Caki2 (cell line): ENCODE measurements at places on chromosomes 7 and 10.

DNA sequence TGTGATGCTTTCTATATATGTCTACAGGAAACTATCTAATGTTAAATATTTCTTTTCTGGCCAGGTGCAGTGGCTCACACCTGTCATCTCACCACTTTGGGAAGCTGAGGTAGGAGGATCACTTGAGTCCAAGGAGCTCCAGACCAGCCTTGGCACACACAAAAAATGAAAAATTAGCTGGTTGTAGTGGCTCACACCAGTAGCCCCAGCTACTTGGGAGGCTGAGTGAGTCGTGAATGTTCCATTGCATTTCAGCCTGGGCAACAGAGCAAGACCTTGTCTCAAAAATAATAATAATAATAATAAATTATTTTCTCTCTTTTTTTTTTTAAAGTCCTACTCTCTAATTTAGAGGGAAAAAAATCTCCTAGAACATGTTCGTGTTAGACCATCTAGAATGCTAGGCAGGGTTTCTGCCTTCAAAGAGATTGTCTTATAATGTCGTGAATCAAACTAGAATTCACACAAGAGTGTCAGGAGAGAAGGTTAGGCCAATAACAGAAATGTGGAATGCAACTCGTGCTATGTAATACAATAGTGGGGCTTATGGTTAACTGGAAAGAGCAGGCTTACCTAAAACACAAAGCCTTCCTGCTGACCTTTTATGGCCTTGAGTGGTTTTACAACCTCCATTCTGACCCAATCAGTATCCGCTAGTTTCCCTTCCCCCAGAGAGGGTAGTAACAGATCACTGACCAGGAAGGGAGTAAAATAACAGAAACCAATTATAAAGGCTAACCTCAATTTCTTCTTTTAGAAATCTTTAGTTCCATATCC lies 46.3 kb downstream of the MYOF start:
- DNase-seq, result peak; percentile 91

- DNase-seq, result no peak
These were observed 15.6 kb upstream of the CLDN12 start for GRCh38 chr7:90387470-90388240.

- no peak for DNase-seq
These were observed 149.4 kb downstream of the GRM3 start for GRCh38 chr7:86793136-86793535.

- no peak for DNase-seq
These were observed 471.8 kb downstream of the PLXDC2 start for GRCh38 chr10:20288060-20288459.

- DNase-seq, result no peak
These were observed 68.9 kb downstream of the PFKFB3 start for GRCh38 chr10:6271663-6272062.

GRCh38 chr7:87709258-87709657 lies 81.1 kb downstream of the RUNDC3B start:
- DNase-seq, result no peak

GRCh38 chr10:50541921-50542320 lies 81.8 kb downstream of the SGMS1 start:
- no peak for DNase-seq

DNA sequence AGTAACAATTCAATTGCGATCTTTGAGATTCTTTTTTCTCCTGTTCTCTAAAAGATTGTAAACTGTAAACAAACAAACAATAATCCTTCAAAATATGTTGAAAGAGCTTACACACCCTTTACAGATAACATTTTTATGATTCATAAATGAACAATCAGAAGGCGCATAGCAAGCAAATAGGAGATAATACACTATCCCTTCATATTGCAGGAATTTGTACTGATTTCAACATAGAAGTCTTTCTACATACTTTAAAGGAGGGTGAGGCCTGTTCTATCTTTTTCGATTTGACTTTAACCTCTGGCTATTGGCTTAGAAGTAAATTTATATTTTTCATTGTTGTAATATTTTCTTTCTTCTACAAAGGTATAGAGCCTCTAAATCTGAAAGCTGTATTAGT lies 57.2 kb downstream of the TFEC start:
- no peak for DNase-seq

DNA sequence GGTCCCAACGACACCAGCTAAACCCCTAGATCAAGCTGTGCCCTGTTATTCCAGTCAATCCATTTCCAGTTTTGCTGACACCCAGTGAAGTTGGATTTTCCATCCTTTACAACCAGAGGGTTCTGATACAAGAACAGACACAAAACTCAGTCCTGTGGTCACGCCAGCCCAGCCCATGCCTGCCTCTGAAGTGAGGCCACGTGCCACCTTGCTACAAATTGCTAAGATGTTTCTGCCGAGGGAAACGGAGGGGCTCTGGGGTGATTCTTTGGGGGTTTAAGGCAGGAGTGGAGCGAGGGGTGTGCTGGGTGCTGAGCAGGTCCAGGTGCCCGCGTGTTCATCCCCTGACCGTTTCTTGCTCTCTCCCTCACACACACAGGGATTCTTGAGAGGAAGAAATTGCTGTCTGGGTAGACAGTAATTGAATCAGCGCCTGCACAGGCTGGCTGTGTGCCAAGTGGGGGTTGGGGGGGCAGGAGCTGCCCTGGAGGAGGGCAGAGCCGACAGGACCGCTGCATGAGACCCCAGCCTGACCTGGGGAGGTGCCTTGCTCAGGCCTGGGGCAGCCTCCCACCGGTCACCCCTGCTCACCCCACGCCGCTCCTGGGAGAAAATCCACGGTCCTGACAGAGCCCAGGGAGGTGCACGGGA lies 38.1 kb downstream of the ADAP1 start:
- DNase-seq, result no peak

- DNase-seq, result no peak
These were observed 37.9 kb upstream of the FAM13C start for GRCh38 chr10:59400214-59400613.

DNA sequence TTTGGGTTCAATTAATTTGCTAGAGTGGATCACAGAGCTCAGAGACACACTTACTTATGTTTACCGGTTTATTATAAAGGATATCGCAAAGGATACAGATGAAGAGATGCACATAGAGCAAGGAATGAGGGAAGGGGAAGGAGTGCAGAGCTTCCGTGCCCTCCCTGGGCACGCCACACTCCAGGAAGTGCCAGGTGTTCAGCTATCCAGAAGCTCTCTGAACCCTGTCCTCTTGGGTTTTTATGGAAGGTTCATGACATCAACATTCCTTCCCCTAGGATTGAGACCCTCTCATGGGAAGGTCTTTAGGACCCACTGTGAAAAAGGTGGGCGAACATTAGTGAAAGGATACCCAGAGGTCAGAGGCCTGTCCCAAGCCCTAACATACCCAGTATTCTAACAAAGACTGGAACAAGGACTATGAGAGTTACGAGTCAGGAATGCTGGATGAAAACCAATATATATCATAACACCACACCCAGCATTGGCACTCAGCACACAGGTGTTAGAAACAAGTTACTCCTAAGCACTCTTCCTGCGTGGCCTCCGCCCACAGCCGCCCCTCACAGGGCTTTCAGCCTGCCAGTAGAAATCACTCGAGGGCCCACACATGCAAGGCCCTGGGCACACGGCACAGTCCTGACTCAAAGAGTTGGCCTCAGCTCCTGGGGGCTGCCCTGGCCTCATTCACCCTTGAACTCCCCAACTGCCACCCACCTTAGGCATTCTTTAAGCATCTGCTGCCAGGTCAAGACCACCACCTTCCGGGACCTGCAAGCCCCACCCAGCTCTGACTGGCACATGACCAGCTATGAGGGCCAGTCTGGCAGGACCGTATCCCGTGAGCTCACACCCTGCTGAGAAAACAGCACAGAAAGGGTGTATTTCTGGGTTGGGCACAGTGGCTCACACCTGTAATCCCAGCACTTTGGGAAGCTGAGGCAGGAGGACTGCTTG lies 5.6 kb upstream of the AIFM2 start:
- DNase-seq, result no peak

DNA sequence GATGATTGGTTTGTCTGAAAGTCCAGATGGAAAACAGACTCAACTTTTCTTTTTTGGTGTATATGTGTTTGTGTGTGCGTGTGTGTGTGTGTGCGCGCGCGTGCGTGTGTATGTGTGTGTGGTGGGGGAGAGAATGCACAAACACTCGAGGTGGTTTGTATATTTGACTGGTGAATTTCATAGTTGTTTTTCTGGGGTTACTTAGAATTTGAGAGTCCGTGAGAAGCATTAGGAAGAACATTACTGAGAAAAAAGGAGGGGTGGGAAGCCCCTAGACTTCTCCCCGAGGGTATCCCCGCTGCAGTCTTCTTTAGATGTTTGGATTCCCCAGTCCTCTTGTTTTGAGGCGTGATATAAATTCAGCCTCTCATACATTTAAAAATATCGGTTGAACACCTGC lies 6.0 kb downstream of the CAMK1D start:
- no peak for DNase-seq

DNA sequence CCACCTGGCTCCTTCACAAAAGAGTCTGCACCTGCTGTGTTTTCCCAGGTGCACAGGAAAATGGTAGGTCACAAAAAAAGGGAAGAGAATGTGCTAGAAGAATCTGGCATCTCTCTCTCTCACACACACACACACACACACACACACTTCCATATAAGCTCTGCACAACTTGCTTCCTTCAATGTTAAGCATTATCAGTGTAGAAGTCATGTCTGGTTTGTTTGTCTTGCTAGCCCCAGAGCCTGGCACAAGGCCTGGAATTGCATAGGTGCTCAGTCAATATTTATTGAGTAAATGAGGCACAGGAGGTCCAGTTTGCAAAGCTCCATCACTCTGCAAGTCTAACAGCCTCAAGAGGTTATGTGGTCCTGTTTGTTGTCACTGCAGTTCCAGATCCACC lies 867.3 kb upstream of the AUTS2 start:
- DNase-seq, result peak; percentile 43

DNA sequence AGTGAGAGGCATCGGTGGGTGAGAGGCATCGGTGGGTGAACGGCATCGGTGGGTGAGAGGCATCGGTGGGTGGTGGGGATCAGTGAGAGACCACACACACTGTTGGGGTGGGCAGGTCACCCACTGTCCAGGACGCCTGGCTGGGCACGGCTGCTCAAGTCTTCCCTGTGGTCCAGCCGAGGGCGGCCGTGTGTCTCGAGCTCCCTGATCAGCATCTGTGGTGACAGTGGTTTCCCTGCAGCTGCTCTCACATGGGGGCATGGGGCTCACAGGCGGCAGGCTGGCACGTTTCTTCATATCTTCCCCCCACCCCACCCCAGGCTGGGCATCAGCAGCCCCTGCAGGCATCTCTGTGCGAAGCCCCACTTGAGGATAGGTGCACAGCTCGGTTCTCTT lies 78.2 kb downstream of the NKX6-2 start:
- no peak for DNase-seq

GRCh38 chr10:21926358-21926925 lies 77.1 kb downstream of the DNAJC1 start:
- DNase-seq, result no peak
